ENCODE measurements at places on chromosomes 11 and 22. TPM values are rescaled to one million over a fixed set of nuclear protein-coding genes. Genes with fewer than 3 reads are reported as not detected.

- DNase-seq: peak; percentile 85
Observed at GRCh38 chr11:36155770-36156160, 133.5 kb downstream of the COMMD9 start.

DNA sequence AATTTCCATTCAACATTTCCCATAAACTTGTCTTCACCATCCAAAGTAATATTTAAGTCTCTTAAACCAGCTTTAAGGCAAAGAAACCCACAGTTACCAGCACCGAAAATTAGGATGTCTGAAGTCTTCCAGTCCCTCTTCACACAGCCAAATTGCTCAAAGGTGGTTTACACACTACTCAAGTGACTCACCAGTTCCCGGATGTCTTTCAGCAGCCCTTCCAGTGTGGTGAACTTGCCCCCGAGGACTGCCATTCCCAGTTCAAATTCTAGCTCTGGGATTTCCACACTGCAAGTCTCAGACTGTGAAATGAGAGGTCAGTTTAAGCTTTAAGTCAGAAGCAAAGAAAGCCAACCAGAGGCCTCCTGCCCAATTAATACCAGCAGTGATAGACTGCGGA lies 5.1 kb downstream of the ZPR1 start:
- peak; percentile 54 for DNase-seq

Gene RGL4
- not detected for total RNA-seq

DNA sequence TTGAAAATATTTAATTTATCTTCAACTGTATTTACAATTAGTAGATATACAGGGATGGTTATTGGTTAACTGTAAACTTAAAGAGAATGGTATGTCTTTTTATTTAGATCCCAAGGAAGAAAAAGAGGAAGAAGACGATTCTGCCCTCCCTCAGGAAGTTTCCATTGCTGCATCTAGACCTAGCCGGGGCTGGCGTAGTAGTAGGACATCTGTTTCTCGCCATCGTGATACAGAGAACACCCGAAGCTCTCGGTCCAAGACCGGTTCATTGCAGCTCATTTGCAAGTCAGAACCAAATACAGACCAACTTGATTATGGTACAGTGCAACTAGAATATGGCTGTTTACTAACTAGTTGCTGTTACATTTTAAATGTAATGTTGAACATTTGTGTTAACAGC lies 12.7 kb upstream of the CNTF start:
- no peak for DNase-seq

DNA sequence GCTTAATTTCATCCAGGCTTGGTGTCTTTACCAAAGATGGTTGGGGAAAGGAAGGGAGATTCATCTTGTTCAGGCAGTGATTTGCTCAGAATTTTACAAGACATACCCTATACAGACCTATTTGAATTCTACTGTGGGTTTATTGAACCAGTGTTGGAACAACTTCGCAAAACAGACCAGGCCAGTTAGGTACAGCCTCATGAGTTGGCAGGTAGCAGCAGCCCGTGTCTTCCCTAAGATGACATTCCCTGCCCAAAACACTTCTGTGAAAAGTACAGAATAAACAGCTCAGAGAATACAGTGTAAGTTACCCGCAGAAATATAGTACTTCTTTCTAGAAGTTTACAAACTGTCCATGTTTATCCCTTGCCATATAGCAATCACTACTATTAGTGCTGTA lies 102.4 kb upstream of the GAL start:
- no peak for DNase-seq

Gene LRRN4CL
- 0.13 TPM for total RNA-seq

GRCh38 chr22:30905696-30906341 lies 62.8 kb downstream of the MORC2 start:
- DNase-seq: no peak

DNA sequence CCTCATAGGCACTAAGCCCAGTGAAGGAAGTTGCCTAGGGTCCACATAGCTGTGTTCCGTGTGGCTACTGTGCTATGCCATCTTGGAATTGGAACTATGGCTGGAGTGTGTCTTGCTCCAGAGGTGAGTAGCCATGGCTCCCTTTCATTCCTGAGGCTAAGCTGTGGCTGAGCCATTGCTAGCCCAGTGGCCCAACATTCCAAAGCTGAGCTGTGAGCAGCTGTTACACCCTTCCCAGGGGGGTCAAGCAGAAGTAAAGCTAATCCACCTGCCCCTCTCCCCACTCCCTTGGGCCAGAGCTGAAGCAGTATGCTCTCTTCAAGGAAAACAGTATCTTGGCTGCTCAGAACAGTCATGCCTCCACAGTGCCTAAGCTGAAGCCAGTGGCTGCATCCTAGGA lies 51.1 kb downstream of the USP35 start:
- no peak for DNase-seq

GRCh38 chr11:6414874-6415328 lies 4.0 kb downstream of the APBB1 start:
- peak; percentile 21 for DNase-seq

Gene PHETA2
- not detected for total RNA-seq

Gene ENTHD1
- total RNA-seq: not detected

Gene OR56A1
- not detected for total RNA-seq

- no peak for DNase-seq
Observed at GRCh38 chr22:39989633-39990032, 5.1 kb upstream of the FAM83F start.

- DNase-seq: peak; percentile 52
Observed at GRCh38 chr11:20963596-20963995, 294.2 kb downstream of the NELL1 start.

Gene CRYBA4
- not detected for total RNA-seq

Gene TRPM5
- total RNA-seq: 0.05 TPM

GRCh38 chr22:30538280-30538679 lies 8.3 kb downstream of the SEC14L6 start:
- DNase-seq: peak; percentile 60

Gene BIRC3
- 0.27 TPM for total RNA-seq

Gene LTO1
- total RNA-seq: 18.6 TPM
